ENCODE measurements at places on chromosomes 1 and 21. TPM values are rescaled to one million over a fixed set of nuclear protein-coding genes. Genes with fewer than 3 reads are reported as not detected.

CDKN2C gene
- total RNA-seq, result 9.3 TPM

ITGB2 gene
- total RNA-seq, result 0.33 TPM

GLUL gene
- total RNA-seq, result 294 TPM

DISC1 gene
- total RNA-seq, result 21.9 TPM

RAB42 gene
- 0.98 TPM for total RNA-seq

FAAP20 gene
- total RNA-seq, result 18.2 TPM

GBP7 gene
- not detected for total RNA-seq

RNASEL gene
- total RNA-seq, result 1.7 TPM

SLC9C2 gene
- total RNA-seq, result not detected
